Germinal center (tissue), 1 donor: ENCODE measurements at places on chromosomes 2 and 18.

GRCh38 chr2:51068237-51068636 lies 36.3 kb upstream of the NRXN1 start:
- DNase-seq = no peak

DNA sequence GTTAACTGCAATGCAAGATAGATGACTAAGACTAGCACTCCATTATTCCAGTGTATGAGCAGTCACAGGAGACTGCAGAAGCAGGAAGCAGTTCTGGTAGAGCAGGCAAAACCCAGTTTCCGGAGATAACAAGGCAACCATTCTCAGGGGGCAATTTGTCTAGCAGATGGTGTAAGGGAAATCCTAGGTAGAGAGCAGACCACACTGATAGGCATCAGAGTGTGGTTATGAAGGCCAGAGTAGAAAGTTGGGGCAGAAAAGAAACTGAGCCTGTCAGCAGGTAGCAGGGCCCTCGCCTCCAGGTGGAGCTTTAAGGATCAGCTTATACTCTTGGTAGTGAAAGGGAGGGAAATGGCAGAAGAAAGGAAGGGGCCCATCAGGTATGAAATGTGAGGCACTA lies 164.4 kb downstream of the PDE11A start:
- no peak for DNase-seq

DNA sequence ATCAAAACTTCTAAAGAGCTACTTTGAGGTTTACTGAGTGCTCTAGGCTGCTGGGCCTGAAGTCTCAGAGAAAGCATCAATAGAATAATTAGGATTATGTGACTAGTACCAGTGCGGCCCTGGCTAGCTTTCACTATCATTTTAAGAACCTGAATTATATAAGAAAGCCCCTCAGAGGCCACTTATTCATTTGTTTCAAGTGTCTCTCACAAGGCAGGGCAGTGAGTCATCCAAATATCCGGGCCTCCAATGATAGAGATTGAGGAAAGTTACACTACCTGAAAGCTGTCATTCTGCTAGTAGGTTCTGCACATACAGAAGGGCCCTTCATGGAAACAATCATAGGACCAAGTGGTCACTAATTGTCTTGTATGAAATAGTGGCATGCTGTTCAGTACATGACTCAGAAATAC lies 193.1 kb downstream of the L3MBTL4 start:
- DNase-seq = no peak

DNA sequence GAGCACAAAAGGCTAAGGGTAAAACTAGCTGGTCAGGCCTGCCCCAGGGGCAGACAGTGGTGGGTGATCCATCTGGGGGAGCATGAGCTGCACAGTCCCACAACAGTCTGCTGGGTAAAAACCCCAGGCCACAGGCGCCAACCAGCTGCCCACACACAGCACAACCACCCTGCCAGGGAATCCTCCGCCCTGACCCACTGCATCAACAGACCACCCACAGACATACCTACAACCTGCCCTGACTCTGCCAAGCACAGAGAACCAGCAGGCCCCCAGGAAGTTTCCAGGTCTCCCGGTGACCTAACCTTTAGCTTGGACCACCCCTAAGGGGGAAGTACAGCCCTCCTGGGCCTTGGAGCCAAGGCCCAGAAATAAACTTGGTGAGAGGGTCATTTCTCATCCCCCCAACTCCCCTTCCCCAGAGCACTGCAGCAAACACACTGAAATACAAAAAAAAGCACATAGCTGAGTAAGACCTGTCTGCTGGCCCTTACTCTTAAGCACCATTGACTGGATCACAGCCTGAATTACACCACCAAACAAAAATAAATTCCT lies 118.3 kb upstream of the CAB39 start:
- no peak for DNase-seq

- no peak for DNase-seq
Observed at GRCh38 chr2:85913884-85914881, 25.4 kb upstream of the ST3GAL5 start.

- DNase-seq = no peak
Observed at GRCh38 chr2:143674051-143674450, 544.8 kb downstream of the ARHGAP15 start.

- DNase-seq = no peak
Observed at GRCh38 chr2:192196421-192197194, 1.9 kb upstream of the TMEFF2 start.

DNA sequence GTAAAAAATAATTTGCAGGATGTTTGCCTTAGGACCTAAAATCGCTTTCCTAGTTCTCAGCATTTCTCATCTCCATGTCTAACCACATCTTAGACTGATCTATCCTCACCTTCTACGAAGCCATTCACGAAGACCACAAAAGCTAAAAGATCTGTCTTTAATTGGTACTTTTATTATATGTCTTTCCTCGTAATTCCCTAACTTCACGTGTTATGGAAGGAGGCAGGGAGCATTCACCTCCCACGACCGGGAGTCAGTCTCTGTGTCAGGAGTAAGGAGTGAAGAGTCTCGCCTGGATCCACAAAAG lies 1.6 kb downstream of the DLGAP1 start:
- DNase-seq = no peak

DNA sequence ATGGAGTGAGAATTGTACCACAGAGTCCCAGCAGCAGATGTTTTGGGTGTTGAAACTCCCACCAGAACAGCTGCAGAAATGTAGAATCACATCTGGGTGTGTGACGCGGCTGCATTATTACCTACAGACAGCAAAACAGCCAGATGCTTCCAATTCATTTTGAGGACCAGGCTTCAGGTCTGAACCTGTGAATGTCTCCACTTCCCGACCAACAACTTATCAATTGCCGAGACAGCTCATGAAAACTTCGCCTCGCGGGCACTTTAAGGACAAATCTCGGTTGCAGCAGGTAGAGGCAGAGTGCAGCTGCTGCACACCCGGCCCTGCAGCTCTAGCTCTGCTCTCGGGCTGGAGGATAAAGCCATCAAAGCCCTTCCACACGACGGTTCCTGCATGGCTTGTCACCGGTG lies 202.0 kb downstream of the HRH4 start:
- no peak for DNase-seq

DNA sequence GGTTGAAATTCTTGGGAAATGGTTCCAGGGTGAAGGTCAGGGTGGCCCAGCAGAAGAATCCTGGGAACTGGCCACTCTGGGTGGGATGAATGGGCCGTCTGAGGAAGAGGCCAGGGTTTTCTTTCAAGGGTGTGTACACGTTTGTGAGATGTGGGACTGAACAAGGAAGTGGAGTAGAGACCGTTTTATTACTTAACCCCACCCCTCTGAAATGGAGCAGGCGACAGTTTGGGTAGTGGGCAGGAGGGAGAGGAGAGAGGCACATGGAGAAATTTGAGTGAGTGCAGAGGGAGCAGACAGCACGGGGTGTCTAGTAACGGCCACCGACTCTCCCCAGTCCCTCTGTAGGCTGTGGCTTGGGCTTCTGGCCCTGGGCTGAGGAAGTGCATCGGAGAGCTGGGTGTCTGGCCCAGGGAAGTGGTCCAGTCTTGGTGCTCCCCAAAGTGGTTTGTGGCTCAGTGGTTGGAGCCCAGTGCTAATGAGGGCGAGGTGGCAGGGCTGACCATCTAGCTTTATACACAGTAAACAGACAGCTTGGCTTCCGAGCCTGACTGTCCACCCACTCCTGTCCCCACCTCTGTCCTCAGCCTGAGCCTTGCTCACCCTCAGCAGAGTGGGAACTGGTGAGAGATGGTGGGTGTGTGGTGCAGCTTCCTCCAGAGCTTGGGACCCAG lies 135.3 kb downstream of the DYSF start:
- no peak for DNase-seq
